Posterior cingulate gyrus (tissue), 11 donors: ENCODE measurements at places on chromosomes 6 and 20.

GRCh38 chr6:40713002-40713719 is 126.0 kb upstream of the LRFN2 start:
- DNase-seq = no peak

GRCh38 chr6:106281088-106281487 is 44.5 kb downstream of the ATG5 start:
- DNase-seq = no peak

- DNase-seq = no peak
Observed at GRCh38 chr6:20819774-20820400, 285.6 kb downstream of the CDKAL1 start.

GRCh38 chr6:6683969-6684833 is 95.7 kb downstream of the LY86 start:
- no peak for DNase-seq

GRCh38 chr6:153511896-153512496 is 380.9 kb upstream of the RGS17 start:
- DNase-seq = no peak

- peak; percentile 26 for DNase-seq
Observed at GRCh38 chr6:106974999-106975737, 639 bp upstream of the CD24 start.

DNA sequence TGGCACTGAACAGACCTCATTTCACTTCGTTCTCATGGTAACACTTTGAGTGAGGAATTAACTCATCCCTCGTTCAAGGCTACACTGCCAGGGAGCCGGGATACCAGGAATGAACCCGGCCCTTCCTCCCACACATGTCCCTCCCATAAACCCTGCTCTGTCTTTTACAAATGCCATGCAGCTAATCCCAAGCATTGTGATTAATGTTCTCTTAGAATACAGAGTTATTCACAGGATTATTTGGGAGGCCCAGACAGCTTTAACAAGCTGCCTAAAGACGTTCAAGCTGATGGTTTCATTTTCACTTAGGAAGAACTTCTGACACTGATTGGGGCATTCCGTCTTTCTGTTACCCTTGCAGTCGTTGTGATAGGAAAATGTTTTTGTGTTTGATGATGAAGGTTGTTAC is 42.5 kb upstream of the CD83 start:
- no peak for DNase-seq
